ENCODE measurements at places on chromosomes 12 and 14.

DNA sequence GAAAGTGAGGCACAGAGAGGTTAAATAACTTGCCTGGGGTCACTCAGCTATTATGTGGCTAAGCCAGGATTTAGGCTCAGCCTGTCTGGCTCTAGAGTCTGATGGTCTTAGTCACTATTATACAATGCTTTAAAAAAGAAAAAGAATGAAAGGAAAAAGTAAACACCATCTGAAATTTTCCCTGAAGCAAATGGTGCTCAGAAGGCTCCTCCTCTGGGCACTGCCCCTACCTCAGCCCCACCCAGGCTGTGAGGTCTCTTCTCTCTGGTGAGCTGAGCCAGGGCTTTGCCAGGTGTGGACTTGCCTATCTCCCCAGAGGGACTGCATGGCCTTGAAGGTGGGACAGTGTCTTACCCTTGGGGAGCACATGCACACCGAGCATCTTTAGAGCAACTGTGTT, 117.5 kb upstream of the DYRK2 start:
- DNase-seq: no peak

DNA sequence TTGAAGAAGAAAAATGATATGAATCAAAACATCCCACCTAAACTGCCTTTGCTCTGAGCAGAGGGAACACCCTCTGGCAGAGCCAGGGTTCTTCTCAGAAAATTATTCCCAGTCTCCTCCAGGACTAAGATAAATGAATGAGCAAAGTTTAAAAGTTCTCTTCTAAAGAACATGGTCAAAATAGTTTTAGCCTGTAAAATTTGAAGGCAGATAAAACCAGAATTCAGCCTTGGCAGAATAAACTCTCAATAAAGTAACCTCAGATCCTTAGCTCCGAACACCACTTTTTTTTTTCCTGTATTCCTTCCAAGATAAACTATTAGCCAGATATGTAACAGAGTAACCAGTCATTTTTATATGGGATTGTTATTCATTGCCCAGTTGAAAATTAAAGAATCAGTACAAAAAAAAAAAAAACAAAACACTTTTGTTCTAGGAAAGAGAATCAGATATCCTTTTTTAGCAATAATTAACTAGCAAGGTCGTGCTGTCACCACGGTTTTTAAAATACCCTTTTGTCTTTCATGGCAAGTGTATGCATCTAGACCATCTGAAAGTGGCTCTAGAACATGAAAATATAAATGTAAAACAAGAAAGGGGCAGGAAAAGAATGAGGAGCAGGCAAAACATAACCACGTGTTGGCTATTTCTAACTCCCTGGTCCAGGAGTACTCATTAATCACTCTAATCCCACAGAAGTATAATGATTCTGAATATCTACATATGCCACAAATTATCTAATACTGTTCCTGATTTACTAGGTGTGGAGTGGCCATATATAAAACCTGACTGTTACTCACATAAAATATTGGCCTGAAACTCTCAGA, 60.8 kb downstream of the CAPZA3 start:
- no peak for DNase-seq

GRCh38 chr12:113190761-113191160, 5.2 kb downstream of the RITA1 start:
- DNase-seq: no peak

GRCh38 chr12:102765736-102766135, 151.3 kb downstream of the PAH start:
- no peak for DNase-seq

DNA sequence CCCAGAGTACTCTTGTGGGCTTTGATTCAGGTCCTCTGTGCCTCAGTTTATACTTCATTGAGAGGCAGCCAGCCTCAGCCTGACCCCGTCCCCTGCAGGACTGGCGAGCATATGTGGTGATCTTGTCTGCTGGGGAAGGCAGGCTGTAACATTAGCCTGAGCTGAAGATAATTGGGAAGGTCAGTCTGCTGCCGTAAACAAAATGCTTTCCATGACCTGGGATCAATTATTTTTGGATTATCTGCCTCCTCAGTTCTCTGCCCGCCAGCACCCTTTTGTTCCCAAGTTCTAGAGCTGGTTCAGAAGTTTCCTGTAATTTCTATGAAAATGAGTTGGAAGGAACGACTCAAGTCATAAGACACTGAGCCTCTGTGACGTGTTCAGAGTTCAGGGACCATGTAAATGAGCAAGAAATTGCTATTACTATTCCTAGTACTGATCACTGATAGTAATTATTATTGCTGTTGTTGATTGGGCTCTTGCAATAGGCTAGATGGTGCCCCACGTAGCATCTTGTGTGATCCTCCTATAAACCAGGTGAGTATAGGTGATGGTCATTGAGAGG, 4.5 kb downstream of the ORAI1 start:
- DNase-seq: no peak

DNA sequence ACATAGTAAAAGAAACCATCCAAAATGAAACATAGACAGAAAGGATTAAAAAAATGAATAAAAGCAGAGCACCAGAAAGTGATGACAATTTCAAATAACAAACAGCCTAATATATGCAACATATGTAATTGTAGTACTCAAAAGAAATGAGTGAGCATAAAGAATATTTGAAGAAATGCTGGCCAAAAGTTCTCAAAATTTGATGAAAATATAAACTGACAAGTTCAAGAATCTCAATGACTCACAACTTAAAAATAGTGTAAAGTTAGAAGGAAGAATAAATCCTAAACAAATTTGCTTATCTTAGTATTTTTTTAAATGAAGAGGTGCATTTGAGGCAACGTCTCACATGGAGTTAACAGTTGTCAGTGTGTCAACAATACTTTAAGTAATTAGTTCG, 498.9 kb downstream of the SLC6A15 start:
- DNase-seq: no peak

DNA sequence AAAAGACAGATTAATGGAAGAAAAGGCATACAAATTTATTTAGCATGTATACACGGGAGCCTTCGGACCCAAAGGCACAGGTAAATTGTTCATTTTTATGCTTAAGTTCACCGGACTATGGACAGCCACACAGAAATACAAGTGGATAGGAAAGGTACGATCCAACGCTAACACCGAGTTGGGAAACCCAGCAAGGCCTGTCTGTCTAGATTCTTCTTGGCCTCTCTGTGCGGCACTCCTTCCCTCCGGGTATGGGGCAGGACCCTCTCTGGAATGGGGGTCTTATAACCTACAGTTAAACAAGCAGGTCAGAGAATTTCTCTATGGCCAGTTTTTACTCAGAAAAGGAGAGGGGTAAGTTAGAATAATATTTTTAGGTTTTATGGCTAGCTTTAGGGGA, 23.4 kb upstream of the ZDHHC17 start:
- no peak for DNase-seq

DNA sequence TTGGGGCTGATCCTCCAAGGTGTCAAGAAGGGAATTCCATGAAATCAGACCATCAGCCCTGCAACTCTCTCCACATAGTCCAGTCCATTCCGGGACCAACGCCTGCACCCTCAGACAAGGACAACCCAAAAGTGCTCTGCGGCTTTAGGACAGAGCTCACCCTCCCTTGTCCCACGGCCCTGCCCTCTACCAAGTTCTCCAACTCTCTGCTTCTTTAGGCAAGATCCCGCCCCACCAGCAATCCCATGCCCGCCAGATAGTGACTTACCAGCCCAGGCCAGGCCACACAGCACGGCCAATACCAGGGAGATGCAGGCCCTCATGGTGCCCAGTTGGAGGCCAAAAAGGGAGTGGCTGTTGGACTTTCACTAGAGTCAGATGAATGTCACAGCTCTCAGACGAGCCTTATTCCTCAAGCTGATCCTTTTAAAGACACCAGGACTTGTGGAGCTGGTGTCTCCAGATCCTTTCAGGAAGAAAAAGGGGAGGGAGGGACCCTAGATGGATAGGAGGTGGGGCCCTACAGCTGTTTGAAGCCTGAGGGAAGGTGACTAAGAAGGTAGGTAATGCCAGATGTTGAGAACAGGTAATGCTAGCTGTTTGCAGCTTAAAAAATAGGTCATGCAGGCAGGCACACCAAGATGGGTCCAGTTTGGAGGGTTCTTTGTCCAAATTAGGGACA, at the start of gene ENDOU:
TSS of gene ENDOU (minus strand) at position 400 of the 682 bp plus-strand sequence. CDS start at position 323, 77 bp downstream.
- DNase-seq: no peak

Measured in stimulated activated CD4-positive, alpha-beta T cell treated with anti-CD3 and anti-CD28 coated beads, Interleukin-1b, Interleukin-23, amount 100 ng/mL, for 24 hours (primary cell).